HL-60 (cell line): ENCODE measurements at places on chromosomes 3 and 15.

- no peak for DNase-seq
These were observed 13.5 kb downstream of the TBC1D2B start for GRCh38 chr15:78063970-78064385.

DNA sequence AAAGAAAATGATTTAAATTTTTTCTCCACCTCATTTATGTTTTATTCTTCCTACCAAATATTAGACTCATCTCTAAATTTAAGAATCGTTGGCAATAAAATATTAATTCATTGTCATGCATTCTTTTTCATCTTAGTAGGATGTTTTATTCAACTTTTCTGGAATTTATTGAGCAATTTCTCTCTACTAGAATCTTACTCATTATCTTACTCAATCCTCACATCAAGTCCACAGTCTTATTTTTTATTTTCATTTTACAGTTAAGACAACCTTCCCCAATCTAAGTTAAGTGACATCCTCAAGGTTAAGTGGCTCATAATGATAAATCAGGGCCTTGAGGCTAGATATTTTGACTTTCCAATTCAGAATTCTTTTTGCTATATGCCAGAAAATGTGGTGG, 15.9 kb upstream of the ALDH1A2 start:
- DNase-seq = no peak

GRCh38 chr3:139107424-139108252, 62.9 kb upstream of the PRR23C start:
- no peak for DNase-seq

DNA sequence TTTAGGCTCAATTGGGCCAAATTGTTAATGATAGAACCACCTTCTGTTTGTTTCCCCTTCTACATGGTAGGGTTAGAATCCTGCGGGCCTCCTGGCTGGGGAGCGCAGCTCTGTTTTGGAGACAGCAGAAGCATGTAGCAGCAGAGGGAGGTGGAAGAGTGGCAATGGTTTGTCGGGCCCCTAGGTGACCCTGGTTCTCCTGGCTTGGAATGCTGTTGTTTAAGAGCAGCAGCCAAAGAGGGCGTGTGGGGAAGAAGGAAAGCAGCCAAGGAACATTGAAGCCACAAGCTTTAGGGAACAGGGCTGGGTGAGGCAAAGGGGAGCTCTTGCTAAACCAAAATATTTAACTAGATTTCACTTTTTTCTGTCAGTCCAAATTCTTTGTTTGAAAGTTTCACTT, 213.7 kb upstream of the NR2E3 start:
- DNase-seq = no peak

DNA sequence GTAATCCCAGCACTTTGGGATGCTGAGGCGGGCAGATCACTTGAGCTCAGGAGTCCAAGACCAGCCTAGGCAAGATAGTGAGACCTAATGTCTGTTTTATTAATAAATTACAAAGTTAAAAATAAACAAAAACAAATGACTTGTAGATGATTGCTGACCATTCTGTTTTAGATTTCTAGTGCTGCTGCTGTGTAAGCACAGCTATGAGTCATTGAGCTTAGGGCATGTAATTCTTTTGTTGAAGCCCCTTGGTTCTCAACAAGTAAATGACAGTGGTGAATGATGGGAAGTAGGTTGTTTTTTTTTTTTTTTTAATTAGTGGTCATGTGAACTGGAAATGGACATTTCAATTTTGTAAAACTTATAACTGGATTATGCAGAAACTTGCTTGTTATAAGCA, 63.3 kb downstream of the LEO1 start:
- DNase-seq = no peak

- DNase-seq = peak; percentile 9
These were observed 15.3 kb upstream of the FMN1 start for GRCh38 chr15:33209575-33210481.

DNA sequence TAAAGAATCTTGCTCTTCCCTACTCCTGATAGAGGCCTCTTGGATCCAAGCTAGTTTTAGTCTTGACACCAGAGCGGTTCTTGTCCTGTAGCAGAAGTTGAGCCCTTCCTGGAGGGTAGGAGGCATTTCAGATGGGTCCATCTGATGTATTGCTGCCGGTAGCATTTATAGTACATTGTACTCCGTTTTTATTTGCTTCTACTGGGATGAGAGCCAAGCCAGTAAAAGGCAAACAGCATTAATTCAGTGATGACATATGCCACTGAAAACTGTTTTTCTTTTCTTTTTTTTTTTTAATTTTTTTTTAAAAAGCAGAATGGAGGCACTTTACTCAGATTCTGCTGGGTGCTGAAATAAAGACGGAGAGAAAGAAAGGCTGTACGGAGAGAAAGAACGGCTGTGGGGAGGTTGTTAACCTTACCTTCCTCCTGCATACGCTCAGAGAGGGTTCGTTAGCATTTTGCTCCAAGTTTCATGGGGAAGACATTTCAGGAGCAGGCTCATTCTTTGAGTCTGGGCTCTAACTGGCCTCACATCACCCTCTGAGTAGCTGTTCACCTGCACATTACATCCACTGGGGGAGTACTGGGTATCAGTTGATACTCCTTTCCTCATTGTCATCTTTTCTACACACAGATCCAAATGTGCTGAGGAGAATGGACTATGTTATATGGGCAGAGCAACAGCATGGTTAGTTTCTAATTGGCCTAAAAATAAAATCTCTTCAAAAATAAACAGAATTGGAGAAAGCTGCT, 161.5 kb downstream of the FEZF2 start:
- DNase-seq = no peak
